ENCODE measurements at places on chromosomes 11 and 22.

GRCh38 chr11:21072558-21072957 is 403.2 kb downstream of the NELL1 start:
- DNase-seq, result no peak

DNA sequence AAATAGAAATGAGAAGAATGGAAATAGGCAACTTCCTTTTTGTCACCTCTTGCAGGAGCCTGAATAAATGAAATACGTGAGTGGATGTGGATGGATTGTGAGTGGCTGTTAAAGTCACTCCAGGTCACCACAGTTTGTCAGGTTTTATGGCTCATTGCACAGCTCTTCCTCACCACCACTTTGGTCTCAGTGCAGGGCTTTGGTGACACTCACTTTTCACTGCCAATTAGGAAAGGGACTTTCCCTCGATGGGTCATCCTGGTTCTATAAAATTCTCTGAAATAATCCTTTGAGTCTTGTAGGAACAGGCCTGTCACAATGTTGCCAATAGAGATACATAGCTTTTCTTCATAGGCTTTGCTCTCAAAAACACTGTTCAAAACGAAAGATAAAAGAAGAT is 172.4 kb upstream of the C11orf87 start:
- no peak for DNase-seq

DNA sequence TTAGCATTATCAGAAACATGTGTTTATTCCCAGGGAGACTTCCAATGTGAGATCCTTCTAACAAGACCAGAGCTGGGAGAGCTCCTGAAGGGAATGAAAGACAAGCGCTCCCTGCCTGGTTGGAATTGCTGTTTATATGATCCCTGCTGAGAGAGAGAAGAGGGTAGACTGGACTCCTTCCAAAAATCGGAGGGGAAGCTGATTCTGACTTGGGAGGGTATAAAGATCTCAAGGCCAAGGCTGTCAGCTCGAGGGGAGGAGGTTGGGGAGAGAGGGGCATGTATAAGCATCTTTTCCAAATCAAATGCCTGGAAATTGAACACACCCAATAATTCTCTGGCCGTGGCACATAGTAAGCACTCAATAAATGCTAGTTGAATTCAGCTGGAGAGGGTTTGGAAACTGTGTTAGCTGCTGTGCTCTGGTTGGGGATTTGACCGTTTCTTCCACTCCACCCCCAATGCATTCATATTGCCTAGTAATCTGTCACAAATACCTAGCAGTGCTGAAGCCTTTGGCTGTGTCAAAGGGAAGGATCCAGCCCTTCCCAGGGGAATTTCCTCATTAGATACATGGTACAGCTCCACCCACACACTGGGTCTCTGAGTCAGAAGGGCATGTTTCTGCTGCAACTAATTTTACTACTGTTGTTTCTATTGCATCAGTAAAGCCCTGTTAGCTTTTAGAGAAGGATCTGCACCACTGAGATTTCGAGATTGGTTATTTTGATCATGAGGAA is 61.5 kb downstream of the CACNG2 start:
- no peak for DNase-seq

GRCh38 chr11:33227578-33228261 is 29.5 kb upstream of the HIPK3 start:
- no peak for DNase-seq

GRCh38 chr11:36695571-36695970 is 97.5 kb upstream of the RAG2 start:
- no peak for DNase-seq

DNA sequence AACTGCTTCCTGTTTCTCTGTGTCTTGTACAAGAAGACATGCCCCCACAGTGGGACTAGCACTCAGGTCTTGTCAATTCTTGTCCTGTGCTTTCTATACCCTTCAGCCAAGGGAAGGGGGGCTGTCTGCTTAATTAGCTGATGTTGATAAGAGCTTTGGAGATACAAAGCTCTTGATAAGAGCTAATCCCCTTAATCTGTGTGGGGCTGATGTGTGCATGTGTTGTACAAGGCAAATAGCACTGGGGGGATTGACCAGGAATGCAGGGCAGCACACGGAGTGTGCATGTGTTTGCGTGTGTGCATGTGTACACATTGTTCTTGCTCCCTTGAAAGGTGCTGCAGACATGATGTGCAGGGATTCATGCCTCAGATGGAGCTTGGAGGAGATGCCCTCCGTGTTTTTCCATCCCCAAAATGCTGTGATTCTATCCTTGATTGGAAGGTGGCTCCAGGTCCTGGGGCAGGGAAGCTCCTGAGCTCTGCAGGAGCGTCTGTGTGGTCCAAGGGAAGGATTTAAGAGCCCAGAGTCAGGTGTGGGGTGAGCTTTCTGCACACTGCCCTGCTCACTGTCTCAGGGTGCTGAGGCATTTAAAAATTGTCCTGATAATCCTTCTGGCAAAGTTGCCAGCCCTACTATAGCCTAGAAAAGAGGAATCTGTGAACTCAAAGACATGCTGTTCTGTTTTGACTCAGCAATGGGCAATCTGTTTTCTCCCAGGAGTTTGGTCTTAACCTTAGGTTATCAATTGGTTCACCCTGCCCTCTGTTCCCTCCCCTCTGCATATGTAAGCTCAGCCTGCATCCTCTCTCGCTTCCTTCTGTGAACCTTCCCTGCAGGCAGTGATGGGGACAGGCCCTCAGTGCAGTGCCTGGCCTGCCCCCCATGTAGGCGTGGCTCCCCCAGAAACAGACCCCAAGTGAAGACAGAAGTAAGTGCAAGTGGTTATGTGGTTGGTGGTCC is 102.0 kb downstream of the GRIK4 start:
- DNase-seq, result no peak

DNA sequence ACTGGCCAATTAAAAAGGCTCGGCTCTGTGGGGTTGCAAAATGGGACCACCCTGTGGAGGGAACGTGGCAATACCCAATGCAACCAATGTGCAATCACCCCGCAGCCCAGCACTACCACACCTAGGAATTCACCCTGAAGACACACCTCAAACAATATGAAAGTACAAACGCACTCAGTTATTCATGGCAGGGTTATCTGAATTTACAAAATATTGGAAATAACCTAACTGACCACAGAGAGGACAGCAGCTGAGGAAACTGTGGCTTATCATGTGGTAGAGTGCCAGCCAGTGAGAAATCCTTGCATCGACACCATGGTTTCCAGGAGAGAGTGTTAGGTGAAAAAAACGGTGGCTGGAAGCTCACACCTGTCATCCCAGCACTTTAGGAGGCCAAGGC is 18.7 kb downstream of the ALG12 start:
- DNase-seq, result no peak

- DNase-seq, result no peak
Measured at GRCh38 chr11:110870816-110871522, 158.7 kb upstream of the ARHGAP20 start.

DNA sequence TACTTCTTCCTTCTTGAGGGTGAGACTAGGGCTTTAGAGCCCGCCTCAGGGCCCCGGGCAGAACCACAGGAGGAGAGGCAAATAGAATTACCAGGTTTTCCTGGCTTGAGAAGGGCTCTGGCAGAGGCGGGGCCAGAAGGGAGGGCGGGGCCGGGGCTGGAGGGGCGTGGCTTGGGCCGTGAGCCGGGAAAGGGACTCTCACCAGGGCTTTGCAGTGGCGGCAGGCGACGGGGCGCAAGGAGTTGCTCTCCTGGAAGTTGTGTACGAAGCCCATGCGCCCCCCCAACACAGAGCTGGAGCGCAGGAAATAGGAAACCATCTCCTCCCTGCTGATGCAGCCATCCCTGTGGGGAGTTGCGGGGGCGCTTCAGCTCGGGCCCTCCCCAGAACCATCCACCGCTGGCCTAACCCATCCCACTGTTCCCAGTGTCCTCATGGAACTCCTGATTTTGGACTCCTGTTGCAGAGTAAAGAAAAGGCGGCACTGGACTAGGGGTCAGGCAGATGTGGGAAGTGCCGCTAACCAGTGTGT is 6.9 kb upstream of the NRXN2 start:
- no peak for DNase-seq

DNA sequence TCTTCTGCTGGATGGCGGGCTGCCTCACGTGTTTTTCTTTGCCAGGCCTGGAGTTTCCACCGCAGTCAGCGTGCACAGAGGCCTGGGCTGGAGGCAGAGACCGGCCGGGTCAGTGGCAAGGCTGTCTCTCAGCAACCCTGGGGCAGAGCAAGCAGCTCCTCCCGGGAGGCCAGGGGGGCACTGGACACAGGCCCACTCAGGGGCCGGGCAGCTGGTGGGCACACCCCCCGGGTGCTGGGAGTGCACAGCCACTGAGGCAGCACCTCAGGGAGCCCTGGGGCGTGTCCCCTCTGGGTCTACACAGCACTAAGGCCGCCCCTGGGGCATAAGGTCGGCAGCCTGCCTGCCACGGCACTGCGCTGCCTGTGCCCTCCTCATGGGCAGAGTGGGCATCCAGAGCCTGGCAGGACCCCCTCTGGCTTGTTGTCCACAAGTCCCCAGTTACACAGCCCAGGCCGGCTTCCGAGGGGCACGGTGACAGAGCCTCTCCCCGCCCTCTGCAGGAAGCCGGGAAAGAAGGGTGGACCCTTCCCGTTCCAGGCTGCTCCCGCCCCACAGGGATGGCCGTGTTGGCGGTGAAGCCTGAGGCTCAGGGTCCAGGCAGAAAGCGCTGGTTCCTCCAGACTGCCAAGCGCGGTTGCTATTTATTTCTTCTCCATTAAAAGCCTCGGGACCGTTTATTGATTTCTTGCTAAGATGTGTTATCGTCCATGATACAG is 18.5 kb upstream of the TH start:
- DNase-seq, result no peak

DNA sequence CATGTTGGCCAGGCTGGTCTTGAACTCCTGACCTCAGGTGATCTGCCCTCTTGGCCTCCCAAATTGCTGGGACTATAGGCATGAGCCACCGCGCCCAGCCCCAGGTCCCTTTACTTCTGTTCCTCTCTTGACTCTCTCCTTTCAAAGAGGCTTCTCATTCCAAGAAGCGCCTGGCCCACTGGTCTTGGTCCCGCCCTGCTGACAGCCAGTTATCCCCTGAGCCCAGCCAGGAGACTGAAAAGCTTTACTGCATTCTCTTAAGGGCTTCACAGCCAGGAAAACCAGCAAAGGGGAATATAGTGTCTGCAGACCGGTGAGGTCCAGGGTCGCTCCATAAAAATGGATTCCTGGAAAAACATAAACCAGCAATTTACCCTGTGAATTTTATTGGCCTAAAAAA is 68.3 kb downstream of the NFAM1 start:
- DNase-seq, result no peak

- DNase-seq, result no peak
Measured at GRCh38 chr11:45872651-45873356, 12.6 kb upstream of the MAPK8IP1 start.

- no peak for DNase-seq
Measured at GRCh38 chr11:60951606-60951903, 421 bp downstream of the SLC15A3 start.

GRCh38 chr22:17233348-17234043 is 14.3 kb upstream of the ADA2 start:
- no peak for DNase-seq

DNA sequence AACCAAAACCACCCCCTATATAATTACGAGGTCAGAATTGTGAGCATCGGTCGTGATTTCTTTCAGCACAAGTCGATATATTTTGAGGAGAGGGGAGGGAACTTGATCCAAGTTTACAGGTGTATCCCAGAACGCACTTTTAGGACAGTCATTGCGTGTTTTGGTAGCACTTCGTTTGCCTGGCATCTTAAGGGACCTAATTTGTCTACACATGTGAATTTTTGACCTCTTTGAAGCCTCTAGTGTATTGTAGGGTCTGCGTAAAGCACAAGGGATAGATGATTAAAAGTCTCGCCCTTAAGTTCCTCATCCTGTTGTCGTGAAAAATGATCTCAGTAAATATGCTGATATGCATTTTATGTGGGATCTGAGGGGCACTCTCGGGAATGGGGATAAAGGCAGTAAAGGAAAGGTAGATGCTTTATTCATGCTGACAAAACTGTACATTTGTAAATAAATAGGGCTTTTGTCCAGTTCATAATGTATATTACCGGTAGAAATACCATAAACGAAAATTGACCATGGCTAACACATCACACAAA is 632 bp upstream of the CCDC34 start:
- DNase-seq, result no peak

DNA sequence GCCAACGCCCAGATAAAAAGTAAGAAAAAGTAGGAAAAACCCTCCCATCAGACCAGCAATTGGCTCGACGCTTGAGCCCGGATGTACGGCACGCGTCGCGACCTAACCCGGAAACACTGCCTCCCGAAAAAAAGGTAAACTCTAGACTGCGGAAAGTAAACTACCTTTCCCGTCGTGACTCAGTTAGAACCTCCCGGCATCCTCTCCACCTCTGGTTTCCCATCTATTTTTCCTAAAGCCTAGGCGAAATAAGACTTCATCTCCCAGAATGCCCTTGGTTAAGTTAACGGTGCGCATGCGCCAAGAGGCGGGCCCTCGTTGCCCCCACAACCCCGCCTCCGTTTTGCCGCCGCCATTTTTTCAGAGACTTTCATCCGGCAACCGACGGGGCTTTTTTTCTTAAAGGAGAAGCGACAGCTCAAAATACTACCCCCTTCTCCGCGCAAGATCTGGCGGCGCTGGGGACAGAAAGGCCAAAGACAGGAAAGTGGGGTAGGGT is 678 bp upstream of the ZFP91 start:
- peak; percentile 93 for DNase-seq

- DNase-seq, result no peak
Measured at GRCh38 chr11:128462922-128463321, 124.4 kb downstream of the ETS1 start.

GRCh38 chr11:45896422-45896984 is 10.6 kb downstream of the FREY1 start:
- no peak for DNase-seq

GRCh38 chr11:64086258-64087123 is 50.8 kb downstream of the FLRT1 start:
- DNase-seq, result no peak

GRCh38 chr11:27205250-27205649 is 157.8 kb downstream of the CCDC34 start:
- no peak for DNase-seq

DNA sequence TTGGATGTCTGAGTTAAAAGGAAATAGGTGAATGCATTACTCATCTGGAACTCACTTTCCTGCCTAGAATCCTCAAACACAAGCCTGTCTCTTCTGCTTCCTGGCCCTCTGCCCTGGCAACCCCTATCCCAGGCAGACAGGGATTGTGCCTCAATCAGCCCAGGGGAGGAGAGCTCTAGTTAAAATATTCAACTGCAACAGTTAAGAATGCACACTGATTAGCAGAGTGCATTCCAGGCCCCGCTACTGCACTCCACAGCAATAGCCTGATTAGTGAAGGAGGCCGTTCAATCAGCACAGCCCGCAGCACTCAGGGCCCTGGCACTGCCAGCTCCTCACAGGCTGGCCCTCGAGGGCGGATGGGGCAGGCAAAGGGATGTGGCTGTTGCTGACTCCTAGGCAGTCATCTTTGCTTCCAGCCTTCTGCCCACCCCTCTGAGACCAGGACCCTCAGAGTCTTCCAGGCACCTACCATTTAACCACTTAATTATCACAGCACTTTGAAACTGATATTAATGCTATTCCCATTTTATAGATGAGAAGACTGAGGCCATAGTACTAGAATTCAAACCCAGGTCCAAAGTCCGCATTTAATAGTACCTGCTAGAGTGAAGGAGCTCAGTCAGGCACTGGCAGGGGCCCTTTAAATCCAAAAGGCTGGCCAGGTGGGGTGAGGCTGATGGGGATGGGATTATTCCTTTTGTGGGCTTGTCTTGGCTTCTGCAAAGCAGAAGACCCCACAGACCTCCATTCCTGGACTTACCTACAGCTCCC is 435.3 kb downstream of the SOX6 start:
- no peak for DNase-seq

- no peak for DNase-seq
Measured at GRCh38 chr22:33908171-33909074, 11.9 kb downstream of the LARGE1 start.

- DNase-seq, result no peak
Measured at GRCh38 chr11:59271247-59271755, 58.6 kb upstream of the MPEG1 start.
